Stimulated activated CD4-positive, alpha-beta T cell treated with anti-CD3 and anti-CD28 coated beads, TNF-alpha, amount 100 ng/mL, for 4 hours (primary cell): ENCODE measurements at places on chromosomes 7 and 10.

DNA sequence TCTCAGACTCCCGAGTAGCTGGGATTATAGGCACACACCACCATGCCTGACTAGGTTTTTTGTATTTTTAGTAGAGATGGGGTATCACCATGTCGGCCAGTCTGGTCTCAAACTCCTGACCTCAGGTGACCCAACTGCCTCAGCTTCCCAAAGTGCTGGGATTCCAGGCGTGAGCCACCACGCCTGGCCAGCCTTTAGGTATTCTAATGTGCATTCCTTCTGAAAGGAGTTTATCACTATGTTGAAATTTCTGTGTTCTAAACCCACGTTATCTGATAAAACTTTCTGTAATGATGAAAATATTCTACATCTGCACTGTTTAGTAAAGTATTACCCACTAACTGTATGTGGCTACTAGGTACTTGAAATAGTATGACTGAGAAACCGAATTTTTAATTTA is 110.6 kb upstream of the IMMP2L start:
- DNase-seq, result no peak

DNA sequence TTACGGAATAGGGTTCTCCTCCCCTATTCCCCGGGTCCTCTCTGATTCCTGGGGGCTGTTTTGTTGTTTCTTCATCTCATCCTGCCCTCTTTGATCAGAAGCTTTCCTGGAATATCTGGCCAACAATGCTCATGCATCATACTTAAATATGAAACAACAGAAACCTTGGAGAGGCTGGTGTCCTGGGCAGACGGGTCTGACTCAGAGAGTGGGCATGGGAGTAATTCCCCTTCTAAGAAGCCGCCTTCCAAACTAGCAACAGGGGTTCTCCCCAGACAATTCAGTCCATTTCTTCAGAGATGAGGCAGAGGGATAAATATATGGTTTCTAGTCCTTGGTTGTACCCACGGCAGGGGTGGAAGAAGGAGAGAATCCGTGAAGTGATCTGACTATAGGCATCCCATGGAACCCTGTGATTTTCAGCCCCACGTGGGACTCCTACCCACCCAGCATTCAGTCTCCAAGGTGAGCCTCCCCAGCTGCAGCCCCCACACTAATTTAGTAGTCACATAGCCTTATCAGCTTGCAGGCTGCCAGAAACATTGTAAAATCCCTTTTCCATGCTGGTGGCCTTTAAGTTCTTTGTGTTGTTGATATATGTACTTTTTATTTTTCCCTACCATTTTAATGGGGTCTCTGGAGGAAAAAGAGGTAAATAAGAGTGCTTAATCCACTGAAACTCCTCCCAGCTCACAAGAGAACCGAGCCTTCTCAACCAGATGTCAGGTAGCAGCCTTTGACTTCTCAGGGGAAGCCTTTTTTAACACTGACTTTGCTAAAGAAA is 119.2 kb downstream of the SFMBT2 start:
- no peak for DNase-seq

GRCh38 chr10:32961343-32961894 is 3.4 kb upstream of the ITGB1 start:
- DNase-seq, result no peak

- no peak for DNase-seq
Observed at GRCh38 chr10:29955329-29955935, 104.0 kb downstream of the JCAD start.

DNA sequence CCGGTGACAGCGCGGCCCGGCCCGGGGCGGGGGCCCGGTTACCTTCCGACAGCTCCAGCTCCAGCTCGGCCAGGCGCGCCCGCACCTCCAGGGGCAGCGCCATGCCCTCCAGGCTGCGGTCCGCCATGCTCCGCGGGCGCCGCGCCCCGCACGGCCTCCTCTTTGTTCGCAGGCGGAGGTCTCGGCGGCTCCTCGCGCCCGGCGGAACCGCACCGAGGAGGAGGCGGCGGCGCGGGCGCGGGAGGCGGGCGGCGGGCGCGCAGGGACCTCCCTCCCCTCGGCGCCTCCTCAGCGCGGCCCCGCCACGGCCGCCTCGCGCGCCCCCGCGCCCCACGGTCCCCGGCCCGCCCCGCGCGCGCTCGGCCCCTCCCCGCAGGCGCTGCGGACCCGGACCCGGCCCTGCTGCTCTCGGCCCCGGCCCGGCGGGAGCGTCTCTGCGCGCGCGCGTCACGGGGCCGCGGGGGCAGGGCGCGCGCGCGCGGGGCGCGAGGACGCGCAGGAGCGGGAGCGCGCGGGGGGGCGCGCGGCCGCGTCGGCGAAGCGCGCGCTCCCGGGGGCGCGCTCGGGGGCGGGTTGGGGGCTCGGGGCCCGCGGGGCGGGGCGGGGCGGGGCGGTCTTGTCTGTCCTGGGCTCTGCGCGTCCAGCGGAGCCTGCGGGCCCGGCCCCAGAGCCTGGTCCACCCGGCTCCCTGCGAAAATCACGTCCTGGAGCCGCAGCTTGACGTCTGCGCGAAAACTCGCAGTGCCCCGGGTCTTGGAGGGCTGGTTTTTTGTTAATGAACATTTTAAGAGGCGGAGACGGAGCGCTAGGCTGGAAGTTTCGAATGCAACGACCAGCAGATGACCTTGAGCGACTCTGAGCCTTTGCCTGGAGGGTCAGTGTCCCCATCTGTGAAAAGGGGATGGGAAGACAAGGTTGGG is at the start of gene DIP2C:
Gene DIP2C (minus strand): TSS at position 217 of the 920 bp plus-strand sequence. CDS start 90 bp downstream, at position 127.
- DNase-seq, result no peak

DNA sequence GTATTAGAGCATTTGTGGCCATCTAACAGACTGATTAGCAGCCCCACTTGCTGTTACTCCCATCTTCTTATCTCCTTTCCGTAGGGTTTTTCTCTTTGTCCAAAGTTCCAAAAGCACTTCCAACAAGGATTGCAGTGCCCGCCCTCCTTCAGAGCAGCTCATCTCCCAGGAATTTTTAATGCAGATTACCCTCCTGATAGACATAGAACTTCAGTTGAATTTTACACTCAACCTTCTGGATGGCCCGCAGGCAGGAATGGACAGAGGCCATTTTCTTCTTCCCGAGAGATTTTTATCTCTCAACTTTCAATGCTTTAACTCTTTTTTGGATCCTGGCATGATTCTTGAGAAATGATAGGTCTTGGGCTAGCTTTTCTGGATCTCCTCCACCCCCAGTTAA is 23.3 kb downstream of the PRKG1 start:
- no peak for DNase-seq

DNA sequence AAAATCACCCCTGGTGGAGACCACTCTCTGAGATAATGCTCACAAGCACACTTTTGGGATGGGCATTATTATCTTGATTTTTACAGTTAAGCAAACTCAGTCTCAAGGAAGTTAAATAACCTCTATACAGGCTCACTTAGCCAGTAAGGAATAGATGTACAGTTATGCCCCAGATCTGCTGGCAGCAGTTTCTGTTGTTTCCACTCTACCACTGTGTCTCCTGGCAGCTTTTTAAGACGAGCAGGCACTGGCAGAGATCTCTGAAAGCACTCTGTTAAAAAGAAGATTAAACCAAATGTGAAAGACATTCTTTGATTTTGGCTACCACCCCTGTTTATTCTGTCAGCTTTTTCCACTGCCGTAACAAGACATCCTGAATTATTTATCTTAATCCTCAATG is 73.2 kb downstream of the SRI start:
- DNase-seq, result no peak

GRCh38 chr7:142598297-142598696 is 151.0 kb upstream of the PRSS1 start:
- DNase-seq, result no peak

DNA sequence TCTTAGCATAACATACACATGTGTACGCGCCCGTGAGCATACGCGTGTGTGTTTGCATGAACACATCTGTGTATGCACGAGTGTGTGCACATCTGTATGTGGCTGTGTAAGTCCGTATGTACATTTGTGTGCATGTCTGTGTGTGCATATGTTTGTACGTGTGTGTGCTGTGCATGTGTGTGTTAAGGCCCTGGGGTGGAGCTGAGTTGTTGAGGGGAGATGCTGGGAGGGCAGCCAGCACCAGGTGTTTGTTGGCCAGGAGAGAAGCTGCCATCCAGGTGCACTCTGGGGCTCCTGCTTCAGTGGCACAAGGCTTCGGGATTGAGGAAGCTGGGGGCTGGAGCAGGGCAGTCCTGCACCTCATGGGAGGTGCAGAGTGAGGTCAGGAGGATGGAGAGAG is 85.0 kb downstream of the BMS1 start:
- DNase-seq, result no peak

DNA sequence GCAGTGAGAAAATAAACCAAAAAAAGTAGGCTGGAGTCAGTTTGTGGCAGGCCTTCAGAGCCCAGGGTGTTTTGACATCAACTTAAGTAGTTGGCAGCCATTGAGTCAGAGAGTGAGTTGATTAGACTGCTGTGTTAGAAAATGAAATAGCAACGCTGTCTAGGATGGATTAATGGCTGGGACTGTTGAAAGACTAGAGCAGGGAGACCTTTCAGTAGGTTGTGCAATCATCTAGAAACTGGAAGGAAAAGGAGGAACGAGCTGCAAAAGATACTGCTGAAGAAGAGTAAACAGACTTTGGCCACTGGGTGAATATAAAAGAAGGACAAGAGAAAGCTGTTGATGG is 28.6 kb upstream of the TRIL start:
- DNase-seq, result no peak

- DNase-seq, result no peak
Observed at GRCh38 chr10:133528845-133529575, 1.8 kb downstream of the CYP2E1 start.

GRCh38 chr10:3948843-3949242 is 163.8 kb upstream of the KLF6 start:
- no peak for DNase-seq

DNA sequence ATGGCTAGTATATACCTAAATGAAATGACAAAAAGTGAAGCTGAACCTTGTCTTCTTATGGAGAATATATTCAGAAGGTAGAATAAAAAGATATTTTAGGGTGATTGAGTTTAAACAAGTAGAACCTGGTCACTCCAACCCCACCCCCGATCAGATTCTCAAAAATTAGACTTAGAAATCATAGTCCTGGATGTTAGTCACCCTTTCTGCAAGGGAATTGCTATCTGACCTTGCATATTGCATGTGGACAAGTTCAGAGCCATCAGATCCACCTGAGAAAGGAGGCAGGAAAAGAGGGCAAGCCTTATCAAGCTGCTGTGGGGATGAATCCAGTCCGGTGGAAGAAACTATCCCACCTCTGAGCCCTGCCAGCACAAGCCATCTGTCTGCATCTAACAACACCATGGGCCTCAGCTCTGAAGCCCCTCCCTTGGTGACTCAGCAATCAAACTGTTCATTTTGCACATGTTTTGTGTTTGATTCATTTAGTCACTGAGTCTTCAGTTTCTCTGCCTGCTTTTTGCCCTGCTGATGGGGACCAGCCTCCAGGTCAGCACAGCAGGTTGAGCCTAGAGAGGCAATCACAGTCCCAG is 727.3 kb downstream of the AUTS2 start:
- no peak for DNase-seq

DNA sequence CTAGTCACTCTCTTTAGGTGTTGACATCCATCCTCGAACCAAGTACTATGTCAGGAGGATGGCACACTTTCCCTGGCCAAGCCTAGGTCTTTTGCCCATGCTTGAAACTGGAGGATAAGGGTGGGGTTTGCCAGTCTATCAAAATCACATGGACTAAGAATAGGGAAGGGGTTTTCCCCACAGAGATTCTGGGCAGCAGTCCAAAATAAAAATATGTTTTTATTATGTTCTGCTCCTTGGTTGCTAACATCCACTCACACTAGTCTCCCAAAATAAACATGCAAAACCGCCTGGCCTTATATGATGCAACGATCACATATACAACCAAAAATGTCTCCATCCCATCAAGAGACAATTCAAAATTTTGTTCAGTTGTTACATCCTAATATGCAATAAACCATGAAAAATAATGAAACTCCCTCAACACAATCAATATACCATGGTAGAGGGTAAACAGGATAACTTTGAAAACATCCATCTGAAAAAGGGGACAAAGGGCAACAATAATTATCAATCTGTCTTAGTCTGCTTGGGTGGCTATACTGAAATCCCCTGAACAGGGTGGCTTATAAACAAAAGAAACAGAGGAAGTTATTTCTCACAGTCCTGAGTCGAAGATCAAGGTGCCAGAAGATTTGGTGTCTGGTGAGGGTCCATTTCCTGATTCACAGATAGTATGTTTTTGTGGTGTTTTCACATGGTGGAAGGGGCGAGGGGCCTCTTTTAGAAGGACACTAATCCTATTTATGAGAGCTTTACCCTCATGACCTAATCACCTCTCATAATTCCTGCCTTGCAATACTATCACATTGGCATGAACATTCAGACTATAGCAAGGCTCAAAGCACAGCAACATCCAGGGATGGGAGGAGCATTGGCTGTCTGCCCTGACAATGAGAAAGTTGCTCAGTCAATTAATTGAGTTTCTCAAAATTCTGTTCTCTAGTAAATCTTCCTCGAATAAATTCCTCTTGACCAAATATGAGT is 159.3 kb downstream of the ETV1 start:
- no peak for DNase-seq

DNA sequence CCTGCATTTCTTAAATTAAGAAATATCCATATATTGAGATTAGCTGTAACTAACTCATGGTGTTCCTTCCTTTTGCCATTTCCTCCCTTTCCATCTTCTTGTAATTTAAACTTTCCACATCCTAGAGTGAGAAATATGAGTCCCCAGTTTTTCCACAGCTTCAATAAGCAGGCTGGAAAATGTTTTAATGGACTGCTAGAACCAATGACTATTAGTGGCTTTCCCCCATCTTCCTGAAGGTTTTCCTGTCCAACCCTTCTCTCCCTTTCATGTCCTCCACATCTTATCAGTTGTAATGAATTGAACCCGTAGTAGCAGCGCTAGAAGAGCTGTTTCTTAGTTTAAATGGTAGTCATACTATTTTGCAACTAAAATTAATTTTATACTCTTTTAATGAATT is 145.7 kb downstream of the AHR start:
- no peak for DNase-seq

GRCh38 chr10:112821663-112822062 is 128.4 kb upstream of the TCF7L2 start:
- no peak for DNase-seq

GRCh38 chr7:75971961-75972763 is 22.2 kb downstream of the TMEM120A start:
- DNase-seq, result no peak

- DNase-seq, result no peak
Observed at GRCh38 chr7:45574669-45575500, 717 bp downstream of the ADCY1 start.

DNA sequence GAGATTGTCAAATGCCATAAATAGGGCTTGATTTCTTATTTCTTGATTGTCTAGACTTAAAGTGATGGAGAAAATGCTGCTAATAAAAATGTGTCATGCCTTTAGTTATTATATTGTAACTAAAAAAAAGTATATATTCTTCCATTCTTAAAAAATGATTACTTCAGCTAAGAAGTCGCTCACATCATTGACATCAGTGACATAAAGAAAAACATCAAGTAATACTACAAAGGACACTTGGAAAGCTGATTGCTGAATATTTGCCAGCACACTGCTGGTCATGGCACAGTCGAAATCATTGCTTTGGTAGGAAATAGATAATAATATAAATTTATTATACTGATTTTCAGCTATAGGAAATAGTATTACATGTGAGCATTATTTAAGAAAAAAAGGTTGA is 62.6 kb downstream of the LOXL4 start:
- DNase-seq, result no peak
